Muscle of leg (tissue), 16 donors: ENCODE measurements at places on chromosomes 7 and 10. TPM values are rescaled to one million over a fixed set of nuclear protein-coding genes. Genes with fewer than 3 reads are reported as not detected.

DNA sequence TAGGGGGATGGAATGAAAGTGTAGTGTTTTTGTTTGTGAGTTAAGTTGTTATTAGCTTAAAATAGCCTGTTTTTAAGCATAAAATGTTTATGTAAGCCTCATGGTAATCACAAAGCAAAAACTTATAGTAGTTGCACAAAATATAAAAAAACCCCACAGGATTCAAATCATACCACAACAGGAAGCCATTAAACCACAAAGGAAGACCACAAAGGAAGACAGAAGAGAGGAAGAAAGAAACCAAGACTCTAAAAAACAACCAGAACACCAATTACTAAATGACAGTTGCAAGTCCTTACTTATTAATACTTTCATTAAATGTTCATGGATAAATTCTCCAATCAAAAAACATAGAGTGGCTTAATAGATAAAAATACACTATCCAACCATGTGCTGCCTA, 63.6 kb downstream of the ANKRD7 start:
- peak; percentile 3 for DNase-seq
- peaks cover 3% of the 10 kb centered on the region for H3K27me3 ChIP-seq
- no peaks in the 10 kb centered on the region for H3K36me3 ChIP-seq

DNA sequence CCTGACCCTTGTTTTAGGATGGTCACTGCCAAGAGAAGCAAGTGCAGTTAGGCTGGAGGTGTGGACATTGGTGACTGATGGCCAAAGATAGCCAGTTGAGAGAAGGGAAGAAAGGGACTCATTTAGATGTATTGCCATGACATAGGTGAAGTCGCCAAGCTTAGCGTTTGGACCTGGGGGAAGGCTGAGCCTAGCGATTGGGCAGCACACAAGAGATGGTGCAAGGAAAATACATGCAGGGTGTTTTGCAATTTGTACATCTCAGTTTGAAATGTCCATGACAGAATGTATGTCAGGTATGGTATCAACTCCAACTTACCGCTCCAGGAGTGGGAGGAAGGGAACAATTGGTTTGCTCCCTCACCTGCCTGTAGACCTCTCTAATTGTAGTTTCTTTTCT, 134.3 kb downstream of the MAPK8 start:
- H3K27me3 ChIP-seq, result no peaks in the 10 kb centered on the region
- no peak overlapping the region for H3K4me3 ChIP-seq
- no peak overlapping the region for H3K27ac ChIP-seq

DNA sequence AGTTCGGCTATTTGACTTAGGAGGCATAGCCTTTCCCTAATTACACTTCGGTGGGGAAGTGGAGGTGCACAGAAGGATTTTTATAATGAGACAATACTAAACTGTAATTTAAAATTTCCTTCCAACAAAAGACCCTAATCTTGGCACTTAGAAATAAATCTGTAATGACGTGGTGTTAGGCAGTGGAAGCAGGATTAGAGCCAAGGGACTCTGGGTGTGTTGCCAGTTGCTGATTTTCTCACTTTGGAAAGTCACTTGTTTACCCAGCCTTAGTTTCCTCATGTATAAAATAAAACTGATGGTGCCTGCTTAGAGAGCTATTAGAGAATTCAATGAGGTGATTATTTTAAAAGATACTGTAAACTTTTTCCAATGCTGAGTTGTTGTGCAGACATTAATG, 287.2 kb downstream of the AUTS2 start:
- H3K27ac ChIP-seq, result no peak overlapping the region
- H3K36me3 ChIP-seq, result no peaks in the 10 kb centered on the region
- H3K27me3 ChIP-seq, result no peaks in the 10 kb centered on the region
- H3K4me1 ChIP-seq, result peaks cover 8% of the 10 kb centered on the region

The MKI67 gene
- total RNA-seq, result 14.4 TPM
